GM12878 (cell line): ENCODE measurements at places on chromosomes 2 and 18.

DNA sequence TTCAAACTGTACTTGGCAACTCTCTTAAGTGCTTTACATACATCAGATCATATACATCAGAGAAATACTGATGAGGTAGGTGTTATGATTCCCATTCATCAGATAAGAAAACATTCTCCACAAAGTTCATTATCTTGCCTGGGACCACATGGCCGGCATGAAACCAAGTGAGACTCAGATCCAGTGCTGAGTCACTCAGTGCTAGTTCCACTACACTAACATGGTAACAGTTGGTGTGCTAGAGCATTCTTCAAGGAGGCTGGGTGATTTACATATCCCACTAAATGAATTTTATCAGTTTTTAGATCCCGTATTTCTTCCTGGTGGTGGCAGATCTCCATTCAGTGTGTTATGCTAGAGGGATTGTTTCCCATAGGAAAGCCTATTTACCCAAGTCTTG, 772.0 kb downstream of the CNTNAP5 start:
- no peak for DNase-seq

DNA sequence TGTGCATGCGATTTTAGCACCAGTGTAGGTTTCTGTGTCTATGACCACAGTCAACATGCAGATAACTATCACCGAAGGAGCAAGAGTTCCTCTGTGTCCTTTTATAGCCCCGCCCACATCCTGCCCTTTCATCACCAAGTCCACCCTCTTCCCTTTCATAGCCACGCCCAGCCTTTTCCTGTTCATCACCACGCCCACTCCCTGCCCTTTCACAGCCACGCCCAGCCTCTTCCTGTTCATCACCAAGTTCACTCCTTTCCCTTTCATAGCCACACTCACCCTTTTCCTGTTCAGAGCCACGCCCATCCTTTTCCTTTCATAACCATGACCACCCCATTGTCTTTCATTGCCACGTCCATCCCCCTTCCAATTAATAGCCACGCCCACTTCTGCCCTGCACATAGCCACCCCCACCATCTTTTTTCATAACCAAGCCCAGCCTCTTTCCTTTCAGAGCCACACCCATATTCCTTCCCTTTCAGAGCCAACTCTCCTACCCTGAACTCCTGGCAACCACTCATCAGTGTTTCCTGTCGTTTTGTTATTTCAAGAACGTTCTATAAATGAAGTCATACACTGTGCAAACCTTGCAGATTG, 273.9 kb downstream of the MYT1L start:
- no peak for DNase-seq

DNA sequence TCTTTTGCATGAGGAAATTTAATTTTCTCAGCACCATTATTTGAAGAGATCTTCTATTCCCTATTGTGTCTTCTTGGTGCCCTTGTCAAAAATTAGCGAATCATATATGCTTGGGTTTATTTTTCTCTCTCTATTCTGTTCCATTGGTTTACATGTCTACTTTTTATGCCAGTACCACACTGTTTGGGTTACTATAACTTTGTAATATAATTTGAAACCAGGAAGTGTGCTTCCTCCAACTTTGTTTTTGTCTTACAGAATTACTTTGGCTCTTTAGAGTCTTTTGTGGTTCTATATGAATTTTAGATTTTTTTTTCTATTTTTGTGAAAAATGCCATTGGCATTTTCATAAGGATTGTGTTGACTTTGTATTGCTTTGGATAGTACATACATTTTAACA, 17.6 kb downstream of the ALMS1 start:
- DNase-seq, result no peak

DNA sequence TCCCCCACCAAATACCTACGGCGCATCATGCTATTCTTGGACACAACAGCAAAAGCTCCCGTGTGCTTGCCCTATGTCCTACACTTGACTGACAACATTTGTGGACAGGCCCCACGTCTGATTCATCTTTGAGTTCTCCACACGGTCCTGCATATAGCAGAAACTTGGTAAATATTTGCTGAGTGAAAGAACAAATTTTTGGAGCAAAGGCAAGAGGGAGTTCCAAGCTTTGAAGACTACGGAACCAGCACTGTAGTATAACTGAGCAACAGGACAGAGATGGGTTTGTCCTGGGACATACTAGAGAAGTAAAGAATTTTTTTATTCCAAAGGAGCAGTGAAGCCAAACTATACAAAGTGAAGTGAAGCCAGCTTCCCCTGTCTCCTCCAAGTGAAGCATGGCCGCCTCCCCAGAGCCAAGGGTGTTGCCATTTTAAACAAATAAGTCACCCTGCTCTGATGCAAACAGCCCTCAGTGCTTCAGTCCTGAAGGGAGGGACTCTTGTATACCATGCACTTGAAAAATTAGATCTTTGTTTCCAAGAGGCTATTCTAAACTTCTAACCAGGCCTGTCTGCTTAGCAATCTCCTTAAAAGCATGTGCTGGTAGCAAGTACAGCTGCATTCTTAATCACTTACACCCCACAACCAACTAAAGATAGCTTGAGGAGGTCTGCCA, 35.9 kb downstream of the SPRED2 start:
- no peak for DNase-seq

- no peak for DNase-seq
Observed at GRCh38 chr2:3141696-3142095, 235.9 kb downstream of the EIPR1 start.

DNA sequence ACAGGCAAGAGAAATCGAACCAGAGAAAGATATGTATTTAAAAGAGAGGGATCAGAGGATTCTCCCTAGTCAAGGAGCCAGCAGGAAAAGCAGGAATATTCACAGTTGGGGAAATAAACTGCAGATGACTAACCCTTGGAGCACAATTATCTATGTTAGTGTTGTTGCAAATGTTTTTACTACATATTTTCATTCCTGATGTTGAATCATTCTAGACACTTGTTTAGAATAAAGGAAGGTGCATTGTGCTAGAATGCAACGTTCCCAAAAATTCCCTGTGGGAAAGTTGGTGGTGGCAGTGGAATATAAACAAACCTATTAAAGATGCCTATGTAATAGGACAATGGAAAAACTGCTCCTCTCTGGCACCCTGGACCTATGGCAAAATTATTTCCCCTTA, 63.3 kb downstream of the DTNA start:
- DNase-seq, result no peak

DNA sequence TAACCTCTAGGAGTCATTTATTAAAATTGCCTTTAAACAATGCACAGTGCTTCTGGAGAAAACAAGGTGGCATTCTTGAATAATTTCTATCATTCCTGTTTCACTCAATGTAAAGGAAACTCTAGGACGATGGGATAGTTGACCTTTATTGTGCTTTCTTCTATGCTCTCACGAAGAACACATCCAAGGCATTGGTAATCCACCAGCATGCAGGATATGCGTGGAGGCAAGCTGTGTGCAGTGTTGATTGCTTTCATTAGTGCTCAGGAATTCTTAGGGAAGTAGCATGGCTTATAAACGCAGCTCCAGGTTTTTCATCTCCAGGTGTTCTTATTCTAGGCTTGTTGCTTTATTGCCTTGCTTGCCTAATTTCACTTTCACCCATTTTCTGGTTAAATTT, 58.4 kb upstream of the CAVIN2 start:
- DNase-seq, result no peak

DNA sequence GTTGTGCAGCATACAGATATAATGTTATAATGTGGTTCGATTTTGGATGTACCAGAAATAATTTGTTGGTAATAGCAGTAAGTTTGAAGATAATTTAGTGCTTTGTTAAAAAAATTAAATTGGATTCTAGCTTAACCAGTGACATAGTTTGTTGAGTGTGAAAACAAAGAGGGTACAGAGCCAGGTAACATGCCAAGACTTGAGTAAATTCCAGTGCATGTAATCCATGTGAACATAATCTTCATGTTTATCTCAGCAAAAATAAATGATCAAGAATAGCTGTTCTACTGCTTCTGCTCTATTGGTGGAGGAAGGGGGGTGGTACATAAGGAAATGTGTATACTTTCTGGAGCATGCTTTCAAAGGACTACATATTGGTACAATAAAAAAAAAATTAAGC, 165.8 kb downstream of the DNAH7 start:
- no peak for DNase-seq

- no peak for DNase-seq
Observed at GRCh38 chr2:136111711-136112110, 6.2 kb downstream of the CXCR4 start.

DNA sequence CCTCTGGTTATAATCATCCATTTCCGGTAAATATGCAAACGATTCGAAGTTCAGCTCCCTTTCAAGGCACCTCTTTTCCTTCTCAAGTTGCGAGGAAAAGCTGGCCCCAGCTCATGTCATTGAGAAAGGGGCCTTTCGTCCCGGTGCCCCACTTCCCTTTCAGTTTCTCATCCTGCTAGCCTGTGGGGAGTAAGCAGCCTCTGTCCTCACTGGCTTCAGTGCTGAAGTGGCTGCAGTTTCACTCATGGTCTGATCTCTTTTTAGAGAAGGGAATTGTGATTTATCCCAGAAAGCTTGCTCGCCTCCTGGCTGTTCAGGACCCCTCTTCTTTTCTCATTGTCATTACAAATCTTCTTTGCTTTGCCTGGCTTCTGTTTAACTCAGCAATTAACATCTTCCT, 207.5 kb downstream of the NR4A2 start:
- no peak for DNase-seq

GRCh38 chr2:75480971-75481836, 79.5 kb downstream of the EVA1A start:
- DNase-seq, result no peak

DNA sequence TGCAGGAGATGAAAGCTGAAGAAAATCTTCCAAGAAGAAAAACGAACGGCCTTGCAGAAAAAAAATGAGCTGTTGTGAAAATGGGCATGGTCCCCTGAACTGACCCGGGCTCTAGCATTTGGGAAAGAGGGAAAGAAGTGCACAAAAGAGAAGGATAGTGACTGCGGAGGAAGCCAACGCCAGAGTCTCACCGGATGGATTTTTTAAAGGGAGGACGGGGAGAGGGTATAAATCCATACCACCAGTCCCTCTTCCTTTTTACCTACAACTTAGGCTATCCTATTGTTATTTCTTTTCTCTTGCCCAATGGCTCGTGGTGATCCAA, 601 bp downstream of the WDR35 start:
- DNase-seq, result no peak

- DNase-seq, result peak; percentile 26
Observed at GRCh38 chr18:79378536-79379250, 17.0 kb upstream of the NFATC1 start.
